ENCODE measurements at places on chromosomes 2 and 18.

GRCh38 chr2:98726205-98726604, 4.7 kb downstream of the MGAT4A start:
- no peak for DNase-seq

DNA sequence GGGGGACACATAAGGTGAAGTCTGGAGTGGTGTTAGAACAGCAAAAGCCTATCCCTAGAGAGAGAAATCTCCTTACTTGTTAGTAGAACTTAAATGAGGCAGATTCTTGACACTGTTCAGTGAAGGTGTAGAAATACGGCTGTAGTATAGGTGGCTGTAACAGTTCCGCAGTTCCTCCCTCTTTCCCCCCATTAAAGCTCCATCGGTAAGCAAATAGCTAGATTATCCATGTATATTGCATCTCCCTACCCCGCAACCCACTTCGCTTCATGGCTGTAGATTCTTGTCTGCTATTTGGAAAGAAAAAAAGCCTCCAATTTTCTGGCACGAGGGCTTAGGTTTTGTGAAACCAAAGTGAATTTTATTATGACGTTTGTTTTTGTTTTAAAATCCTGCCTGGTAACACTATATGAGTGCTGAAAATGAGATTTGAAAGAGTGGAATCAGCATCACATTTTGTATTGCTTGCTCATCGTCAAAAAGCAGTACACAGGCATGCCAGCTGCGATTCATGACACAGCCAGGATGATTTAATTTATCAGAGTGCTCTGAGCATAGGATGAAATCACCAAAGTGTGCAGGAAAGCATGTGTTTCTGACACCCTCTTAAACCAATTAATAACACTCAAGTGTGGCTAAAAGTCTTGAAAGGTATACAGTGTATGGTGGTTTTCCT, 1.4 kb downstream of the FAM171B start:
- peak; percentile 73 for DNase-seq

DNA sequence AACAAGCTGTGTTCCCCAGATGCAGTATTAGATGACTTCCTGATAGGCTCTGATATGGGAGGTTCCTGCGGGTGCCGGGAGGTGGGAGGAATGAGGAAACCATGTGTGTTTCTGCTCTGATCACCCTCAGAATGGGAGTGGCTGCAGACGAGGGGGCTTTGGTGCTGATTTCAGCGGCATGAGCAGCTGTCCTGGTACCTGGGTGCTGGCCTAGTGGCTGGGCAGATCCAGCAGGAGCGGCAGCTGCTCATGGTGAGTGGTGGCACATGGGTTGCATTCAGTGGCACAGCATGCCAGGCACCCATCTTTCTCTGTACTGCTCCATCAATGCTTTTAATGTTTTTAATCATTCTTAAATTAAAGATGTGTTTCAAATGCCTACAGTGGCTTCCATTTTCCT, 177.2 kb upstream of the NETO1 start:
- DNase-seq: no peak

DNA sequence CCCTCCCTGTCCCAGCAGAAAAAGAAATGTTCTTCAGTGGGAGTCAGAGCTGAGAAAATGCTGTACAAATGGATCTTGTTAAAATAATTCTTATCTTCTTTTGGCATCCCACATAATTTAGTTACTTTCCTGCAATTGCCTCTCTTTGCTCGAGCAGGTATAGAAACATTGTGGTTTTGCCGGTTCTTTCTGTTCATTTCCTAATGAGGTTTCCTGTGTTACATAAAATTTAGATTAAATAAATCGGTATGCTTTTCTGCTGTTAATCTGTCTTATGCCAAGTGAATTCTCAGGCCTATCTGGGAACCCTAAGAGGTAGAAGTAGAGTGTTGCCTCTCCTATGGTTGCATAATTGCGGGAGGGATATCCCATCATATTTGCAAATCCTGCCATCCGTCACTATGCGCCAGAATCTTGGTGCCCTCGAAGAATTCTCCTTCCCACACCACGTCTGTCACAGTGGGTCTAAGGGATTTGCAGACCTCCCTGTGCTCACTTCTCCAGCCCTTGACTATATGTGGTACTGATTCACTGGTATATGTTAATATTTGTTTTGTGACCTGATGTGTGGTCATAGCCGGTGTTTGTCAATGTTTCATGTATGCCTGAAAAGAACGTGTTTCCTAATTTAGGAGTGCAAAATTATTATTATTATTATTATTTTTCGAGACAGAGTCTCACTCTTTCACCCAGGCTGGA, 12.2 kb upstream of the HDAC4 start:
- DNase-seq: no peak

DNA sequence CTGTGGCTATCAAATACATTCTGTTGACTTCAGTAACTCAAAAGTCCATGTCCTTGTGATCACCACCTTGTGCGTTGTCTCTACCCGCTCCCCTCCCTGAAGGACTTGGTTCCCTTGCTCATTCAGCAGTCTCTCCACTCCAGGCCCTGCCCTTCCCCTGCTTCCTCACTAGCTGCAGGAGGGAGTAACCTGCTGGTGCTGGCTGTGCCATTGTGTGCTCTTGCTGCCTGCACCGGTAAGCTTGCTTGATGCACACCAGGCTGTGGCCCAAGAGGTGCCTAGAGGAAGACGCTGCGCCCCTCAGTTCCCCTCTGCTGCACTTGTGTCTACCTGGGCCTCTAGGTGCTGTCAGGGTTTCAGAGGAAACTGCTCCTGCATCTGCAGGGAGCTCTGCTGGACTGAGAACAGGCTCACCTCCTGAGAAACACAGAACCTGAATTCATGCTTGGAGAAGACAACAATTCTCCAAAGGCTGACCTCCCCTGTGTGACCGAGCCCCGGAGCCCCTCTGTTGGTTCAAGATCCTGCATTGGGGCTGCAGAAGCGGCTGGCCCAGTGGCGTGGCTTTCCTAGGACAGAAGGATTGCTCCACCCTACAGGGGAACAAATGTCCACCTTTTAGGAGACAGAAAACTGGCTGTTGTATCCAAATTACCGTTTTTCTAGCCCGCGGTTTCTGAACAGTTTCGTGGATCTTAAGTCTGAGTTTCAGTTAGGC, 33.6 kb downstream of the PTPRM start:
- DNase-seq: no peak

DNA sequence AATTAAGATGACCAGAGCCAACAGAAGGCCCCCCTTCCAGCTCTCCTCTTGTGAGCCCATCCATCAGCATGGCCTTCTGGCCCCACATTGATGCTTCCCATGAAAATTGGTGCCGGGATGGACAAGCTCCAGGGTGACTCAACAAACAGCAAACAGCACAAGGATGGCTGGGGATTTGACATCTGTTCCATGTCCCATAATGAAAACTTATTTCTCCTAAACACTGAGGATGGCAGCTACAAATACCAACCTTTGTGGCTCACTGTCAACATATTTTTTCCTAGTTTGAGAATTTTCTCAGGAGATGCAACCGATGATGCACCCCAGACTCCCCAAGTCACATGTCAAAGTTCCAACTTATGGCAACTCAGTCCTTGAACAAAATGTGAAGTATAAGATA, 169.6 kb upstream of the SIX2 start:
- DNase-seq: no peak

All from HFFc6 (cell line).